ENCODE measurements at places on chromosomes 1 and 21.
A peak's percentile ranks its signal among the peaks of the same experiment; 100 is the strongest.

DNA sequence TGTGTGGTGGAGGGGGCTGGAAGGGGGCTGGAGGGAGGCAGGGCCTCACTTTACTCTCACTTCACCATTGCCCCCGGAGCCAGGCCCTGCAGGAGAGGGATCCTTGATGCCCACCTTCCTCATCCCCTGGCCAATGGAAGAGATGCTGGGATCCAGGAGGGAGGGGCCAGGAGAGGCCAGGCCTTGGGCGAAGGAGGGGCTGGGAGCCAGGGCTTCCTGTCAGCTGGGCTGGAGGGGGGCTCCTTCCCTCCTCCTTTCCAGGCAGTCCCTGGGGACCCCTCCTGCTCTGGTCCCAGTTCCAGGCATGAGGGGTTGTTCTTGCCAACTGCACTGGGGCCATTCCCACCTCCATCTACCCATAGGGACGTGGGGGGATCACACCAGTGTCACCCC, 5.7 kb downstream of the AHDC1 start:
- DNase-seq: no peak

GRCh38 chr1:2803086-2803930, 1.8 kb upstream of the TTC34 start:
- DNase-seq: no peak

DNA sequence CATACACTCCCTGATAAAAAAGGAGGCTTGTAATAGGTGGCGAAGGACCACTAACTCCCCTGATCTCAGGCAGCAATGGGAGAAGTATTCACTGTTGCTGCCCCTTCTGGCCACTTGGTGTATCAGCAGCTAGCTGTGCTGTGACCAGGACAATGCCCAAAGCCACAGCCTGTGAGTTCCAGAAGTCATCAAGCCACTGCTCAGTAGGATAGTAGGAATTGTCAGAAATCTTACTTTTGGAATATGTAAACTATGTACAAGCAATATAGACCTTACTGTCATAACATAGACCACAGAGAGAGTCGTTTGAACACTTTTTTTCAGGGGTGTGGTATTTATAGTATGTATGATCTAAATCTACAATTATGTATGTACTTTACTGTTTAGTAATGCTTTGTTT, 248.3 kb upstream of the CAMK1G start:
- no peak for DNase-seq

GRCh38 chr1:231045286-231045685, 5.2 kb upstream of the FAM89A start:
- no peak for DNase-seq

DNA sequence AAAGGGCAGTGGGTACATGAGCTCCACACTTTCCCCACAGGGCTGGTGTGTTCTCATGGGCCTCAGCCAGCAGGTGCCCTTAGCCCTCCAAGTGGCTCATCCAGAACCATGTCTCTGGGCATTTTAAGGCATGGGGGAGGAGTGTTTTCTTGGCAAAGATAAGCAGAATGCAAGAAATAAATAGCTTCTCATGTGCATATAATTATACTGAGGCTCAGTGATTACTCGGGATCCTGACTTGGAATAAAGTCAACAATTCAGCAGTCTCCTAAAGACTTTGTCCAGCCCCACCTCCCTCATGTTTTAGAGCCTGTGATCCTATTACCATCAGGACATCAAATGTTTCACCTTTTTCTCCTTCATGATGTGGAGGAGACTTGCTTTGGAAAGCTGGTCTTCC, 92.7 kb upstream of the COG2 start:
- DNase-seq: no peak

- no peak for DNase-seq
These were observed 5.3 kb upstream of the FAM78B start for GRCh38 chr1:166172106-166172505.

DNA sequence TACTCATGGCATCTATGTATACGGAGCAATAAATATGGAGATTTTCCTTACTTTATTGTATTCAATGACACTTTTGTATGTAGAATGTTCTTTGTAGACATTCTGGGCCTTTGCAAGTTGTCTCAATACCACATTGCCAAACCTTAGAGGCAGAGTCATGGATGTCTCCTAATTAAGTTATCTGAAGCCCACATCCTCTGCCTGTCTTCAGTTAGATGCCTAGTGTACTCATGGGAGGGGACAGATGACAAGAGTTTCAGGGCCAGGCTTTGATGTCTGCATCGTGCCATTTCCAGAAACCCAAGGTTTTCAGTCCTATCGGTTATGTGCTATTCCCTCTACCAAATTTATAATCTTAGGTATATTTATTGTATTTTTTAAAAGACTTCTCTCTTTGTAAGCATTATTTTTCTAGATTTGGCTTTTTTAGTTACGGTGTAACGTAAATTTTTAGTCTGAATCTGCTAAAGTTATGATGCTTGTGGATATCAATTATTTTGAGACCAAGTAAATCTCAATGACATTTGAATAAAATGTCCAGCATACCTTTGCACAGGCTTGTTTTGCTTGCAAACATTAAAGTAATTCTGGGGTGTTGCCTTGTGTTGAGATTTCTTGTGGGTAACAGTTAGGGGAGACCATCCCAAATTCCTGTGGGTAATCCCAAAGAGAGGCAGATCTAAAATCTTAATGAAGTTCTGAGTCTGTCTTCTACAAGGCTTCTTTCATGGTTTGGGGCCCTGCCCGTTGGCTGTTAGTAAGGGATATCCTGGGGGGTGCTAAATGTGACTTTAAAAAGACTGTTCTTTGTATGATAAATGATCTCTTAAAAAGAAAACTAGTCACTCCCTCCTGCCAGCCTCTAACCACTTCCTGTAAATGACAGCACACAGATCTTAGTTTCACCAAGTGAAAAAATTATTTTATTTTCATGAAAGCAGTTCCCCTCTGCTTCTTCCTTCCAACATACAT, 8.0 kb upstream of the MACF1 start:
- DNase-seq: peak; percentile 43

- no peak for DNase-seq
These were observed at the start of gene FGR for GRCh38 chr1:27634985-27635367. FGR (minus strand) TSS chr1:27635185; CDS start chr1:27623916, 11,269 bp downstream.

DNA sequence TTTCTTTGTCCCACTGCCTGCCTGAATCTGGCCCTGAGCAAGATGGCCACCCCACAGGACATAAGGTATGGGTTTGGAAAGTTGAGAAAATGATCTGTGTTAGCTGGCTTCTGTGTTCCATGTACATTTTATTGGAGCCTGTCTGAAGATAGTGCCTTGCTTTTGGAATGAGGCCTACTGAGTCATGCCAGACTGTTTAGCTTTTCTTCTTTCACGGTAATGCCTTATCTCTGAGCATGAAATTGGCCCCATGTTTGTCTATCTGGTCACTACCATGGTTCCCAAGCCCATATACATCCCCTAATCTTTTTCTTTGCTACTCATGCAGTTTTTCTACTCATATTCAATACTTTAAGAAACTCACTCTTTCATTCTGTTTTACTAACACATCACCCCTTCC, 85.1 kb upstream of the LMO4 start:
- DNase-seq: no peak

DNA sequence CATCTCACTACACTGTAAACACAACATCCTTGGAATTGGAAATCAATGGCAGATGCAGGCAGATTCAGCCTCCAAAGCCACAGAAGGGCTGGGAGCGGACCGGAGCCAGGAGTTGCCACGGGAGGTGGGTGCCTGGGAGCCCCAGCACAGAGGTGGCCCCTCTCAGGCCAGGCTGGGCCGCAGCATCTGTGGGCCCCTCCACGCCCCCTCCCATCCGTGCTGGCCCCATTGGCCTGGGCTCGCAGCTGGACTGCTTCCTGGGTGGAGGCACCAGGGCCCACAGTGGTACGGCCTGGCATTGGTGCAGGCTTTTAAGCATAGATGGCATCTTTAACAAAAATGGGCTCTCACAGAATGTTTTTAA, 64.2 kb downstream of the SLX9 start:
- no peak for DNase-seq

- DNase-seq: no peak
These were observed 9.9 kb downstream of the AMPD2 start for GRCh38 chr1:109629372-109630030.

DNA sequence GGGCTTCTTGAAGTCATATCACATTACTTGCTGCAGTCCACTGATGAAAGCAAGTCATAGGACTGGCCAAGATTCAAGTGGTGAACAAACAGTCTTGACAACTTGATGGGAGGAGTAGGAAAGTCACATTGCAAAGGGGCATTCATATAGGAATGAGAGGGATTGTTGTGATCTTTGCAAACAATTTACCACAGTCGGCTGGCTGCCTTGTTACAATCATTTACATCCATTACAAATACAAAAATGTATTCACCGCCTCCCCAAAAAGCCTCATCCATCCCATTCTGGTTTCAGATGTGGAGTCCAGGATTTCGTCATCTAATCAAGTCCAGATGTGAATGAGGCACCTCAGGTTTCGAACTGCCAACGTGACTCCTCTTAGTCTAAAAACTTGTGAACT, 26.8 kb downstream of the GORAB start:
- DNase-seq: no peak

GRCh38 chr1:234582681-234583301, 27.2 kb downstream of the IRF2BP2 start:
- DNase-seq: no peak

DNA sequence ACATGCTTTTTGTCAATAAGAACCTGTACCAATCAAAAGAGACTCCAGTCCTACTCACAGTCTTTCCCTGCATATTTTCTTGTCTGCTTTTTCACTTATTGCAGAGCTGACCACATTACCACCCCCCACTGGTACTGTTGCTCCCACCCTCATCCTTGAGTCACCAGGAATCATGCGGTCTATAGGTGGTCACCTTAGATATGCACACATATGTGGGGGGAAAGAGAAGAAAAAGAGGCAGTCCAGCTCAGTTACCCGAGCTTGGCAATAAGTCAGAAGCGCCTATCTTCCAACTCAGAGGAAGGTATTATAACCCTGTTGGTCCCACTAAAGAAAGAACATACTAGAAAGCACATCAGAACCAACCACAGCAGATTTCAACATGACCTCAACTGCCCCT, 119.2 kb downstream of the SMYD2 start:
- DNase-seq: no peak

DNA sequence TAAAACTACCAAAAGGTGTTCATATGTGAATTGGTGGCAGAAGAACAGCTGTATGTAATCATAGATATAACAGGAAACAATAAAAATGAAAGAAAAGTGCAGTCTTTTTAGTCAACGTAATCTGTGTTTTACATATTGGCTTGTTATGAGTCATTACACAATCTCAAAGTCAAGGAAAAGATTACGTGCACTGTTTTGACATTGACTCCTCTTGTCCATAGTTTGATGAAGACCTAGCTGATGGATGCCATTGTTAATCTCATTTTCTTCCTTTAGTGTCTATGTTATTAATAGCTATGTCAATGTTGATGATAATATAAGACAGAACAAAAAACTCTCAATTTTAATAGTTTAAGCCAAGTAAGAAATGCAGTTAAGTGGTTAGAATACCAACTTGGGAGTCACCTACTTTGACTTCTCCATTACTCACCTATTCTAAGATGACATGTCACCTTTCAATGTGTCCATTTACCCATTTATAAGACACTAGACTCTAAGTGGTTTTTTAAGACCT, 84.5 kb upstream of the SAMSN1 start:
- DNase-seq: no peak

- no peak for DNase-seq
These were observed 182.0 kb upstream of the RUNX1 start for GRCh38 chr21:35231090-35231489.

- no peak for DNase-seq
These were observed 46.0 kb downstream of the DPH5 start for GRCh38 chr1:100979631-100980030.

- no peak for DNase-seq
These were observed 56.0 kb downstream of the MEGF6 start for GRCh38 chr1:3555131-3555920.

DNA sequence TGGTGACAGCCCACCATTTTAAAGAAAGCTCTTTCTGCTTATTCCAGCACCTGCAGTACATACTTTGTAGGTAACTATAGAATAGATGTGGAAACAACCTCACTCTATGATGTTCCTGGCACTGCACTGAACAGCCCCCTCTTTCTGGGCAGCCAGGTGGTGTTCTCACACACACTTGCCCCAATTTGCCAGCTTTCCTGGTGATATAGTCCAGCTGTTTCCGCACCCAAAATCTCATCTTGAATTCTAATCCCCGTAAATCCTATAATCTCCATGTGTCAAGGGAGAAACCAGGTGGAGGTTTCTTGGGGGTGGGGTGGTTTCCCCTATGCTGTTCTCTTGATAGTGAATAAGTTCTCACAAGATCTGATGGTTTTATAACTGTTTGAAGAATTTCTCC, 102.2 kb downstream of the FCRL5 start:
- DNase-seq: no peak

DNA sequence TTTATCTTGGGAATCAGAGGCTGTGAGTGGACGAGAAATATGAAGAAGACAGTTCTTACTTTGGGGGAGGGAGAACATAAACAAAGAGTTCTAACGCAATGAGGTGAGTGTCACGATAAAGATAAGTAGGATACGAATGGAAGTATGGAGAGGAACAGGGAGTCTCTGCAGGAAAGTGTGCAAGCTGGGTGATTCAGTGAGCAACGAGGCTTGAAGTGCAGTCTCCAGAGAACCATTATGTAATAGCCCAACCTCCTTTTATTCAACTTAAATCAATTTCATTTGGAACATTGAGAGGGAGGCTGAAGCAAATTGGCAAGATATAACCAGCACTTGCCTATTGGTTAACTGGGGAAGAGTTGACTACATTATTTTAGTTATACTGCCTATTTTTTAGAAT, 99.3 kb upstream of the PLD5 start:
- no peak for DNase-seq

GRCh38 chr1:200542162-200542561, 78.4 kb downstream of the KIF14 start:
- no peak for DNase-seq

DNA sequence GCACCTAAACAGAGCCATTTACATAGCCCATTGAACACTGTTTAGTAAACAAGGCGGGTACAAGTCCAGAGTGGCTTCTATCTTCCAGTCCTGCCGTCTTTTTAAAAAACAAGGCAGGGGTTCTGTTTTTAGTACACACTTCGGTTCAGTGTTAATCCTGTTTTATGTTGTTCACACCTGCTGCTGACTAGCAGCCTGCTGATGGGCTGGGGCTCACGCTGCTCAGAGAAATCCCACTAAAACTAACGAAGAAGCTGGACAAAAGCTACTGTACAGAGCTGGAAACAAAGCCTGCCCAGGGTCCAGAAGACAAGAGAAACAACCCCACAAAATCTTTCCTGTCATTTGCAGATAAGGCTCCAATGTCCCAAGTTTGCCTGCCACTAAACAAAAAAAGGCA, 13.2 kb downstream of the ESRRG start:
- DNase-seq: no peak

Data from stimulated activated CD4-positive, alpha-beta T cell treated with anti-CD3 and anti-CD28 coated beads, Interleukin-4, amount 100 ng/mL, for 1 hour (primary cell).